NCI-H526 treated with DMSO at 0.1 percent for 48 hours (cell line): ENCODE measurements at places on chromosomes 7 and 10.

GRCh38 chr7:49766966-49767365, 6.5 kb upstream of the VWC2 start:
- DNase-seq: no peak

GRCh38 chr10:113080925-113081229, 130.8 kb downstream of the TCF7L2 start:
- no peak for DNase-seq

DNA sequence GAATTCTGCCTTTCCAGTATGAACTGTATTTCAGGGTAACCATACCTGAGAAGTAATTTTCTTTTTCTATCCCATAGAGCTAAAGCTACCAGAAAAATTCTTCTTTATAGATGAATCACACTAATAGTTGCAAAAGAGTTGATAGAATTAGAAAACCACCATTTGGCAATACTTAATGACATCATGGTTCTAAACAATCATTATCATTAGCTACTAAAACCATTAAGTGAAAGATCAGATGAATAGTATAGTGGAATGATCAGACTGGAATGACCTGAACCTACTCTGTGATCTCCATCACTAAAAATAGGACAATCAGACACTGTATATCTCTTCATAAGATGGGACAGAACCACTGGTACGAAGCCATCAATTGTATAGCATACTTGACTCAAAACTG, 19.8 kb upstream of the ZC3HAV1L start:
- no peak for DNase-seq

- peak; percentile 92 for DNase-seq
These were observed at the start of gene GJC3 for GRCh38 chr7:99928994-99929729. TSS of gene GJC3 (minus strand) at chr7:99929620. CDS start at chr7:99929620, 0 bp downstream.

DNA sequence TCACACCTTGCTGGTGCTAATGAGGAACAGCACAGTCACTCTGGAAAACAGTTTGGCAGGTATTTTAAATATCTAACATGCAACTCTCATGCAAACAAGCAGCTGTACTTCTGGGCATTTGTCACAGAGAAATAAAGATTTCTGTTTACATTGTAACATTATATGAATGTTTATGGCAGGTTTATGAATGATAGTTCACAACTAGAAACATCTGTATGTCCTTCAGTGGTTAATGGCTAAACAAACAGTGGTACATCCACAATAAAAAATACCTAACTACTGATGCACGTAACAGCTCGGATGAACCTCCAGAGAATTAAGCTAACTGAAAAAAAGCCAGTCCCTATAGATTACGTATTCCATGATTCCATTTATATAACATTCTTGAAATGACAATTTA, 109.6 kb downstream of the GPR37 start:
- peak; percentile 98 for DNase-seq

DNA sequence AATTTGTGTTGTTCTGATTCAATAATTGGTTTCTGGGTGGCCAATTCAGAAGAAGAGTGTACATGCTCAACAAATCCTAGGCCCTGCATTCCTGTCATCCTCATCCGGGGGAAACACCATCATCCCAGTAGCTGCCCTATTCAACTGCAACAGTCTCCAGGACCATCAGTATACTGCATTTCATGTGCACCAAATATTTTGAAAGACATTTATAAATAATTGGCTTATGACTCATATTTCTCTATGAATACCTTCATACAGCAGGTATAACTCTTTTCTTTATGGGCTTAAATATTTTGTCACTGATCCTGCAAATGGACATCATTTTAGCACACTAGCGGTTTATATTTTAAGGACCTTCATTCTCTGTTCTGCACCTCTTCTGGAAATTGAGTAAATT, 38.0 kb downstream of the CD36 start:
- DNase-seq: no peak

DNA sequence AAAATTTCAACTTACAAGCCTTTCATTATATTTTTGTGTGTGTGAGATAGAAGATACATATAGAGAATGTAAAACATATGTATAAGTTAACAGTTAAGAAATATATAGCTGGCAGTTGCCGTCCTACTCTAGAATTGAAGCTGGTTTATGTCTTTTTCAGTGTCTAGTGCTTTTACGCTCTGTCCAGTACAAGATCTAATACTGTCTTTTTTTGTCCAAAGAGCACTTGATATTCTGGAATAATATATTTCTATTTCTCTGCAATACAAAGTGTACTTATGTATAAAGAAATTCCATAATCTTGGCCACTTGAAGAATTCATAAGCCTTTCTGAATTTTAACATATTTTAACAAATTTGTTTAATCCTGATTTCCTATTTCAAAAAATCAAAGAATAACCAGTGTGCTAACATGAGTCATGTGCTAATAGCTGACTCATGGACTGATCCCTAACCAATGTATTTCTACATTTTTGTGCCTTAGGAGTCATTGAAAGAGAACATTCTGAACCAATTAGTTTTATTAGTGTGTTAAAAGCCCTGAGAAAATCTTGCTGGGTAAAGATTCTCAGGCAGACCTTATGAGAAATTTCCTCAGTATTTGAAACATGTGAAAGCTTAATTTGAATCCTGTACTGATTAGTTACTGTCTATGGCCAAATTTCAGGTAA, 73.2 kb upstream of the CCAR1 start:
- DNase-seq: no peak

GRCh38 chr7:98745722-98746318, 124.0 kb downstream of the TMEM130 start:
- DNase-seq: no peak

DNA sequence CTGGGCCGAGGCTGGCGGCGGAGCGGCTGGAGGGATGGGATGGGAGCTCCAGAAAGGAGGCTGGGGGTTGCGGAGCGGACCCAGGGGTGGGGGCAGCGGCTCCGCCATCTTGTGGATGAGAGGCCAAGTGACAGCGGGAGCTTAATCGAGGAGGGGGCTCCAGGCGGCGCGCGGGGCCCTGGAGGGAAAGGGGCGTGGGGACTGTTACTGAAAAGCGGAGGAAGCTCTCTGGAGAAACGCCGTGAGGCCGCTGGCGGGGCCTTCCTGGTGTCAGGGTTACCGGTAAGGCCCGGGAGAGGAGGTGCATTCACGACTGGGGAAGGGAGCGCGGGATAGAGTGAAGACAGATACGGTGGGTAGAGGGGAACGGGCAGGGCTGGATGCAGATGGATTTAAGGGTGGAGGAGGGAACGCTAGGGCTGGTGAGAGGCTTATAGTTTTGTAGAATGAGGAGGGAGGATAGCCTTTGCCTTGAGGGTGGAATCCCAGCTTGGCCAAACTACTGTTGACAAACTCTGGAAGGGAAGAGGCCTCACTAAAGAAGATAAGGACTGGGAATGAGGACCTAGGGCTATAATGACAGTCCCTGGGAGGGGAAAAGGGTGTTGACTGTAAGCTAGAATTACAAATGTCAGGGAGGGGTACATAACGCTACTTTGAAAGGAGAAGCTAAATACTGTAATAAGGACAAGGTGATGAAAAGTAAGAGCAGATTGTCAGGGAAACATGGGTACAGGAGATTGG, 535 bp downstream of the BTRC start:
- DNase-seq: peak; percentile 41

DNA sequence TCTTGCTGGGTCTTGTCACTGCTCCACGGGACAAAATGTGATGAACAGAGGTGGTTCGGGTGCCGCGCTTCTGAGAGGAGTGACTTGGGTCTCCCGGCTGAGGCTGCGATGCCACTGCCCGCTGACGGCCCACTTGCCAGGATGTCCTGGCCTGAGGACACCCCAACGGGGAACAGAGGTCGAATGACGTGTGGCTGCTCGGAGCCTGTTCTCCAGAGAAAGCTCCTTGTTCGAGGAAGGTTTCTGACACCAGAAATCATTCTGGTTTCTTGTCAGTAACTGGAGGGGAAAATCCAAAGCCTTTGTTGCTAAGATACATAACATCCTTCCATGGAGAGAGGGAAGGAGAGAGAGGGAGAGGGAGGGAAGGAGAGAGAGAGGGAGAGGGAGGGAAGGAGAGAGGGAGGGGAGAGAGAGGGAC, 236.4 kb downstream of the WDR37 start:
- no peak for DNase-seq

DNA sequence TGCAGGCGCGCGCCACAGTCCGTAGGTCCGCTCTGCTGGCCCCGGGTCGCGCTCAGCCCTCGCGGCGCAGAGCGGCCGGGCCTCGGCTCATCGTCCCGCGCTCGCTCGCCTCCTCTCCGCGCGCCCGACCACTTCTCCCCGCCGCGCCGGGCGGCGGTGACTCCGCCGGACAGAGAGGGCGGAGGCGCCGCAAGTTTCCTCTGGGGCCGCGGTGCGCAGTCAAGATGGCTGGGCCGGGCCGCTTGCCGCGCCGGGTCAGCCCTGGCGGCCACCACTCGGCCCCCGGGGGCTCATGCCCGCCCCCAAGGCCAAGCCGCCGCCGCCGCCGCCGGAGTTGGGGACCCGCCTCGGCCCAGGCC, 441 bp downstream of the FZD8 start:
- DNase-seq: no peak

DNA sequence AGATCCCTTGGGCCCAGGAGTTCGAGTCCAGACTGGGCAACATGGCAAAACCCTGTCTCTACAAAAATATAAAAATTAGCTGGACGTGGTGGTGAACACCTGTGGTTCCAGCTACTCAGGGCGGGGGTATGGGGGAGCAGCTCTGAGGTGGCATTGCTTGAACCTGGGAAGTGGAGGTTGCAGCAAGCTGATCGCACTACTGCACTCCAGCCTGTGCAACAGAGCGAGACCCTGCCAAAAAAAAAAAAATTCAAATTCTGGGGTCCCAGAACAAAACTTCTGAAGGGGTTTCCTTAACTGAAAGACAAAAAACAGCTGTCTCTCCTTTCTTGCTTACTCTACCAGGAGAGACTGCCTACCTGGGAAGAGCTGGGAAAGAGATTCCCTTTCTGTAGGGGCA, 27.0 kb downstream of the DNMBP start:
- no peak for DNase-seq

GRCh38 chr7:122706836-122707235, 4.1 kb upstream of the RNF148 start:
- DNase-seq: no peak

GRCh38 chr10:52879091-52879807, 106.7 kb upstream of the MBL2 start:
- DNase-seq: no peak

DNA sequence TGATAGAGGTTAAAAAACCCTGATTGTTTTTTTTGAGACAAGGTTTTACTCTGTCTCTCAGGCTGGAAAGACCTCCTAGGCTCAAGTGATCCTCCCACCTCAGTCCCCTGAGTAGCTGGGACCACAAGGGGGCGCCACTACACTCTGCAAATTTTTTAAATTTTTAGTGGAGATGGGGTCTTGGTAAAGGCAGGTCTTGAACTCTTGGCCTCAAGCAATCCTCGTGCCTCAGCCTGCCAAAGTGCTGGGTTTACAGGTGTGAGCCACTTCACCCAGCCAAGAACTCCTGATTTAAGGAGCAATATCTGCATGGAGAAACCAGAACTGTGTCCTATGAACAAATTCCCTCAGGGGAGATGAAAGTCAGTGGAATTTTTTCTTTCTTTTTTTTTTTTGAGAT, 7.3 kb upstream of the KLHDC10 start:
- no peak for DNase-seq

- DNase-seq: no peak
These were observed 65.0 kb downstream of the PIP4K2A start for GRCh38 chr10:22649390-22649841.

GRCh38 chr10:68348265-68348741, 15.6 kb upstream of the PBLD start:
- DNase-seq: no peak

- DNase-seq: no peak
These were observed 536.6 kb downstream of the GALNT17 start for GRCh38 chr7:71668572-71668971.

DNA sequence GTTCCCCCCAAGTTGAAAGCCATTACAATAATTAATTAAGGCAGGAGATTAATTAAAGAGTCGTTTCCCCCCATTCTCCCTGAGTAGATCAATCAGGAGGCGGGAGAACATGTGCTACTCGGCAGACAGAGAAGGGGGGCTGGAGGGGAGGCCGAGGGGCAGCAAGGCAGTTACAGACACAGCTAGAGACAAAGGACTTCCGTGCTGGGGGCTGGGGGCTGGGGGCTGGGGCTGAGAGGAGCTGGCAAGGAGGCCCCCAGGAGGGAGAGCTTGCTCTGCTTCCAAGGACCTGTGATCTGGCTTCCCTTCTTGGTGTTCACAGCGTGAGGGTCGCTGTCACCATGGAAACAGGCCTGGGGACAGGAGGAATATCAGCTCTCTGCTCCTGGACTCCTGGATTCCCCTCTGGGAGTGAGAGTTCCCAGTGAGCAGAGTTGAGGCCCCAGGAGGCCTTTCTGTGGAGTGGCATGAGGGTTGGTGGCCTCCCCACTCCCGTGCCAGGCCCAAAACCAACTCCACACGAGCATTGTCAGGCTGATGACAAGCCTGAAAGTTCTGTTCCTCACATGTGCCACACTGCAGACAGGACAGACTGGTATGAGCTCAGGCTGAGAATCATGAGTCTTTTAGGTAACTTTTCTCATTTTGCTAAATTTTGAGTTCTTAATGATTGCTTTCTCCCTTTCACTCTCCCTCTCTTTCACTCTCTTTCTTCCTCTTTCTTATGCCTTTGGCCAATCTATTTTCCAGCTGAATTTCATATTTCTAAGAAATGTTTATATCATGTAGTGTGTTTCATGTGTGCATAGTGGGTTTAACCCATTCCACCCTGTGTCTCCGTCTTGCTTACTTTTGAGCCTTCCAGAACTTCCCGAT, 16.4 kb downstream of the FAM241B start:
- DNase-seq: no peak

DNA sequence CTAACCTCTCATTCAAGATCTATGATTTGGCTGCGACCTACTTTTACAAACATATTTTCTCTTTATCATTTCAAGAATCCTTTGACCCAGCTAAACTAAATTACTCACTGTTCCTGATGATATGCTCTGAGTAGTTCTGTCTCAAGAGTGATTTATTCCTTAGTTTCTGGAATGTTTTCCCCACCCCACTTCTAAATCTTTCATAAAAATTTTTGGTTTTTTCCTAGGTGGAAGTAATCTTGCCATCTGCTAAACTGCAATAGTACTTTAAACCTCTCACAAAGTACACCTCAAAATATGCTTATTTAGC, 170.8 kb downstream of the DNAJC1 start:
- no peak for DNase-seq

GRCh38 chr7:108118959-108119358, 11.2 kb downstream of the LAMB4 start:
- no peak for DNase-seq

- DNase-seq: no peak
These were observed 46.3 kb upstream of the CTBP2 start for GRCh38 chr10:125206623-125207022.

GRCh38 chr10:124612611-124613498, 131.3 kb downstream of the FAM53B start:
- DNase-seq: no peak
